ENCODE measurements at places on chromosomes 13 and 19.
A peak's percentile ranks its signal among the peaks of the same experiment; 100 is the strongest.

DNA sequence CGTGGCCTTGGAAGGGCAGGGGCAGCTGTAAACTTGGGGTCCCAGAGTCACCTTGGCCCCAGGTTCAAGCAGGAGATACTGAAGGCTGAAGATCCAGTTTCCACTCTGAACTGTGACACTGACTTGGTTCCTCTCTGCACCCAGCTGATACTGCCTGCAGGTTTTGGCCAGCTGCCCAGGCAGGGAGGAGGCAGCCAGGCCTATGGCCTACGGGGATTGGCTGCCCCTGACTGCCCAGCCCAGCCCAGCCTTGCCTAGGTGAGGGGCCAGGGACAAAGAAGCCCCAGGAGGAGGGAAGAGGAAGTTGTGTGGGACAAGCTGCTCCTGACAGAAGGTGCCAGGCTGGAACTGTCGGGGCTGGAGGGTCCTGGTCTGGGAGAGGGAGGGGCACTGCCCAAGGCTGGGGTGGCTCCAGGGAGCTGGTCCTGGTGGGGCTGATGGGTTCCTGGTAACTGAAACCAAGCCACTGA, 51.7 kb upstream of the CYP4F8 start:
- peak; percentile 41 for DNase-seq

DNA sequence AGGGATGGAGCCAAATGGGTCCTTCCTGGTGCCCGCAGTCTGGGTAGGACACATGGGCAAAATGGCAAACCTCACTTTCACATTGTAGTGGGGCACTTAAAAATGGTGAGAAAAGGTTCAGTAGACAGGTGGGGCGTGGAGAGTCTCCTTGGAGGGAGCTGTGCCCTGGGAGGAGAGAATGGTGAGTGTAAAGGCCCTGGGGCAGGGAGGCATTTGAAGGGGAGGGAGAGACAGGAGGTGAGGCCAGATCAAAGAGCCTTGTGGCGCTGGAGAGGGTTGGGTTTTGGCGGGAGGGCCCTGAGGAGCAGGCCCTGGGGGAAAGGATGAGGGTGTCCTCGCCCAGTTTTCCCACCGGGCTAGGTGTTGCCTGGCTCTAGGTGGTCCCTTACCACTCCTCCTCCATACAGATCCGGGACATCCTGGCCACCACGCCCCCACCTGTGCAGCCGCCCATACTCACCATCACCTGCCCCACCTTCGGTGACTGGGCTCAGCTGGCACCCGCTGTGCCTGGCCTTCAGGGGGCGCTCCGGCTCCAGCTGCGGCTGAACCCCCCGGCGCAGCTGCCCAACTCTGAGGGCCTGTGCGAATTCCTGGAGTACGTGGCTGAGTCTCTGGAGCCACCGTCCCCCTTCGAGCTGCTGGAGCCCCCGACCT, 6.3 kb downstream of the MAP1S start:
- DNase-seq: no peak

GRCh38 chr13:36858290-36858689, 39.3 kb downstream of the RFXAP start:
- DNase-seq: peak; percentile 73

GRCh38 chr13:36520111-36520510, 87.8 kb downstream of the CCNA1 start:
- DNase-seq: no peak

DNA sequence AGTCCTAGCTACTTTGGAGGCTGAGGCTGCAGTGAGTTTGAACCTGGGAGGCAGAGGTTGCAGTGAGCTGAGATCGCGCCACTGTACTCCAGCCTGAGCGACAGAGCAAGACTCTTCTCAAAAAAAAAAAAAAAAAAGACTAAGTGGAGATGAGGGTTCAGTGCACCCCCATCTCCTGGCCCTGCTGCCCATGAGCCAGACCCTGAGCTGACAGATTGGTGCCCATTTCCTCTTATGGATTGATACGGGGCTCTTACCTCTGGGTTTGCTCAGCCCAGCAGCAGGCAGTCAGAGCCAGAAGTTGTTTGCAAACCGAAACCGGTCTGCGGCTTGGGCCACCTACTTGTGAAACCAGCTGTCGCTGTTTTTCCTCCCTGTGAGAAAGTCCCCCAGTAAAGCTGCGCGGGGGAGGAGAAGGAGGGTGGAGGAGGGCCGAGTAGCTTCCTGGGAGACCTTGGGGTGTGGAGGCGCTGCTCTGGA, 36.9 kb downstream of the ARRDC2 start:
- DNase-seq: peak; percentile 69

DNA sequence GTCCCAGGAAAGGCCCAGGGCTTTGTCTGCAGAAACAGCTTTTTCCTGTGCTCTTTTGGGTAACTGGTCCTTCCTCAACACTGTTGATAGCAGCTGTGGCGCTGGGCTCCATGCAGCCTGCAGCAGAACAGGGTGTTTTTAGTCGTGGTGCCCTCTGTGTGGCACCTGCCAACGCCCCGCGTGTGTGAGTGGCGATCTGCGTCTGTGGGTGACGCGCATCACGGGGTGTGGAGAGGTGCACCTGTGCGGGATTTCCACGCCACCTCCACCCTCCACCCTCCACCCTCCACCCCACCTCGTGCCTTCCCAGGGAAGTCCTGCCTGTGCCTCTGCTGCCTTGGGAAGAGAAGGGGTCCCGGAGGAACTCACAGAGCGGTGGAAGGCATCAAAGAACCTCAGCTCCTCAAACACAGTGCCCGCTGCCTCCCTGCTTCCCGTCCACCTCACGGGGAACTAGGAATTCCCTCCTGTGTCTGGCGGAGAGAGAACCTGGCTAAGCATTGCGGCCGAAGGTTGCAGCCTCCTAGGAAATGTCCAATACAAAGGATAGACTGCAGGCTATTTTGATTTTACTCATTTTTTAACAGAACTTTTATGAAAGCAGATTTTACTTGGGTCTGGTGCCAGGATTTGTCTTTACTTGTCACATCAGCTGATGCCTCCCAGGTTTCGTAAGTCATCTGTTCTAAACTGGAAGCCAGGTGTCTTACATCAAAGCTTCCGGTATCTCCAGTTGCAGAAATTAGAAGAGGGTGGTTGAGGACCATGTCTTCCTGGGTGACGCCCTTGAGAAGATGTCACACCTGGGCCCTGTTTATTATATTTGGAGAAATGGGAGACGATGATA, 84.0 kb downstream of the ATP11A start:
- DNase-seq: no peak

DNA sequence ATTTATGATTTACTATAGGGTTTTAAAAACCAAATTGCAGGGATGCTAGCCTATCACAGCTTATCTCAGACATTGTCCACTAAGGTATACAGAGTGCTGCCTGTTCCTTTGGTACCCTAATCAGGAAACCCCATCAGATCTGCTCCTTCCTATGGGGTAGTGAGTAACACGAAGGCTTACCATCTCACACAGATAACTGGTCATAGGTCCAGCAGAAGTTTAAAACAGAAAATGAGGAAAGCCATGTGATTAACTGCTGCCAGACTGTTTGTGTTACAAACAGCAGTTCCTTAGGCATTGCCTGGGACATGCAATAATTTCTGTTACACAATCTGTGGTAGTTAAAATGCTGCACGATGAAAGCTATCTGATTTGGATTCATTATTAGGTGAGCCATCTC, 53.5 kb upstream of the ALOX5AP start:
- no peak for DNase-seq
